ENCODE measurements at places on chromosomes 2 and 18.
A peak's percentile ranks its signal among the peaks of the same experiment; 100 is the strongest.

DNA sequence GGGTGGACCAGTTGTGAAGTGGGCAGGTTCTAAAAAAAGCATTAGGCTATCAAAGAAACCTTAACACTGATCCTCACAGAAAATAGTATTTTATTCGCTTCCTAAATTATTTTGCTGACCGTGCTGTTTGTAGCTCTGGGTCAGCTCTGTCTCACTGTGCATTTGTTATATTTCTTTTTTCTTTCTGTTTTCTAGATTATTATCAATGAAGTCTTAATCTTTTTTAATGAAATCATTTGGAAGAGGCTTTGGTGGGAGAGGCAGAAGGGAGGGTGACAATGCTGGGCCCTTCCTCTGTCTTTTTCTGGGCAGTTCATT lies 213.6 kb downstream of the PTGR3 start:
- DNase-seq, result no peak

GRCh38 chr18:66150650-66151049 lies 399.8 kb downstream of the CDH7 start:
- no peak for DNase-seq

DNA sequence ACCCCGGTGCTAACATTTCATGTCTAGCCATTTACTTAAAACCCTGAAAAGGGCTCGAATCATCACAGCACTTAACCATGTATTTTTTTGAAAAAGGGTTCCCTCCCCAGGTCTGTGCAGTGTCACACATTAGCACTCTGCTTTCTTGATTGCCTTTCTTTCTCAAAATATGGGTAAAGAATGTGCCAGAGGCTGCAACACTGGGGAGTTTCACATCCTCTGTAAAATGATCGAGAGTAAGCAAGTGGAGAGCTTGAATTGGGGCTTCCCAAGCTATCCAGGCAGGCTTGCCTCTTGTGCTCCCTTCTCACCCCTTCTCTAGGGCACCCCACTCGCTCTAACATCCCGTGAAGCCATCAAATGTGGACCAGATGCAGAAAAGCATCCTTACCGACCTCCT lies 177.0 kb upstream of the CCDC68 start:
- DNase-seq, result no peak

DNA sequence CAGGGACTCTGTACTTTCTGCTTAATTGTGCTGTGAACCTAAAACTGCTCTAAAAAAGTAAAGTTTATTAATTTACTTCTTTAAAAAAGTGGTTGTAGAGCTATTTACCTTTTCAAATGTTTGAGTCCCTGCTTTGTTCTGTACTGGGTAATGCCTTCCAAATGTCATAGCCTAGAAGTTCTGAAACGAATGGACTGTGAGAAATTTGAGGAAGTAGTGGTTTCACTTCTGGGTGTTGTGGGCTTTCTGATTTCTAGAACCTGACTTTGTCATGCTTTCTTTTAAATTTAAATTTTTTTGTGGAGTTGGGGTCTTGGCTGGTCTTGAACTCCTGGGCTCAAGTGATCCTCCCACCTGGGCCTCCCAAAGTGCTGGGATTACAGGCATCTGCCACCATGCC lies 44.6 kb downstream of the SMAD4 start:
- DNase-seq, result no peak

GRCh38 chr2:214482728-214483127 lies 71.9 kb downstream of the VWC2L start:
- DNase-seq, result no peak

DNA sequence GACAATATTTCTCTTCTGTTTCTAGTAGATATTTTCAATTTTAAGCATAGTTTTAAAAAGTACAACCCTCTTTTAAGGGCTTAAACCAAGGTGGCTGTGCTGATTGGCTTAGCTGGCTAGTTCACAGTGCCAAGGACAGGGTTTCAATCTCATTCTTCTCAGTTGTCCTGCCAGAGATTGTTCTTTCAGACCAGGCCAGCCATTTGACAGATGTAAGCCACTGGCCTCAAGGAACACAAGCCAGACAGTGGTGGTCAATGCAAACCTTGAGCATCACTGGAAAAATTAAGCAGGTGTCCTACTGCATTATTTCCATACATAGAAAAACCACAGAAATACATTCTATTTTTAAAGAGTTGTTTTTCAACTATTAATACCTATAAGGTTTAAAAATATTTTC lies 5.9 kb downstream of the RNF103 start:
- no peak for DNase-seq

DNA sequence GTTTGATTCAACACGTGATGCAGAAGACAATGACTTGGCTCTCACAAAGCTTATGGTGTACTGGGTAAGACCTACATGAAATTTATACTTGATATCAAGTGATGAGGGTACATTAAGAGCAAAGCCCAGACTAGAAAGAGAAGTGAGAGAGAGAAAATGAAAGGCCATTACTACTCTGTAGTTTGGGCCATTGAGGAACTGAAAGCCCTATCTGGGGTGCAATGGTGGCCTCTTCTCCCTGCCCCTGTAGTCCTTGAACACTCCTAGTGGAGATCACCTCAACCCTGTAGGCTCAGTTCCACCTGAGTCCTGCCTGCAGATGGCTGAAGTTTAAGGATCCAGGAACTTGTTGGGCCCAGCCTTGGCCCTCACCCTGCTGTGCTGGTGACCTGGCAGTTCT lies 569.8 kb upstream of the MEX3C start:
- DNase-seq, result no peak

- DNase-seq, result peak; percentile 98
These were observed at the start of gene NDUFV2 for GRCh38 chr18:9102508-9103375. Gene NDUFV2, plus strand, starts transcription at chr18:9102699. Its CDS starts 45 bp downstream, at chr18:9102744.

DNA sequence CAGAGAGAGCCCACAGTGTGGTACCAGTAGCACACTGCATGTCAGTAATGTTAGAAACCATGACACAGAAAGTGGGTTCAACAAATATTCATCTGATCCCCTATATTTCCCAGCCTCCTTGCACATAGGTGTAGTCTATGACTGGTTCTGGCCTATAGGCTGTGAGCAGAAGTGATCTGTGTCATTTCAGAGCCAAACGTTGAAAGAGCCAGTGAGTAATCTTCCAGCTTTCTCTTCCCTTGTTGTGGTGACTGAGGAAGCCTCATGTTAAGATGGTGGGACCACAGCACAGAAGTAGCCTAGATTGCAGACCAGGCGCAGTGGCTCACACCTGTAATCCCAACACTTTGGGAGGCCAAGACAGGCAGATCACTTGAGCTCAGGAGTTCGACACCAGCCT lies 4.1 kb downstream of the TMEM237 start:
- no peak for DNase-seq

GRCh38 chr2:26177122-26177521 lies 4.2 kb downstream of the GAREM2 start:
- DNase-seq, result no peak

- peak; percentile 28 for DNase-seq
These were observed 959 bp upstream of the TUBA4B start for GRCh38 chr2:219252084-219252483.

GRCh38 chr2:23157812-23158211 lies 227.2 kb upstream of the KLHL29 start:
- DNase-seq, result no peak

- DNase-seq, result no peak
These were observed 218.2 kb upstream of the CELF4 start for GRCh38 chr18:37783771-37784170.

DNA sequence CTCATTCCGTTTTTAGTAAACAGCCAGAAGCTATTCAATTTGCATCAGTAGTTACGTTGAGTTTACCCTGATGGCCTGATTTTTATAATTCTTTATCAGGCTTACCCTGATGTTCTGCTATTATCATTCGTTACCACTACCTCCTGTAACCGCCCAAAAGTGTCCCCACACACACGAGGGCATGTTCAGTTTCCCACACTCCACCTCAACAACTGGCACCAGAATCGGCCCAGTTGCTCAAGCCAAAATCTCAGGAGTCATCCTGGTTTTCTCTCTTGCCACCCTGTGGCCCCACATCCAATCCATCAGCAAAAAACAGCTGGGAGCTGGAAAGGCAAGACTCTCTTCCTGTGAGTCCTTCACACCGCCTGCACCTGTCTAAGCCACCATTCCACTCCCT lies 102.9 kb upstream of the RAB6C start:
- no peak for DNase-seq

DNA sequence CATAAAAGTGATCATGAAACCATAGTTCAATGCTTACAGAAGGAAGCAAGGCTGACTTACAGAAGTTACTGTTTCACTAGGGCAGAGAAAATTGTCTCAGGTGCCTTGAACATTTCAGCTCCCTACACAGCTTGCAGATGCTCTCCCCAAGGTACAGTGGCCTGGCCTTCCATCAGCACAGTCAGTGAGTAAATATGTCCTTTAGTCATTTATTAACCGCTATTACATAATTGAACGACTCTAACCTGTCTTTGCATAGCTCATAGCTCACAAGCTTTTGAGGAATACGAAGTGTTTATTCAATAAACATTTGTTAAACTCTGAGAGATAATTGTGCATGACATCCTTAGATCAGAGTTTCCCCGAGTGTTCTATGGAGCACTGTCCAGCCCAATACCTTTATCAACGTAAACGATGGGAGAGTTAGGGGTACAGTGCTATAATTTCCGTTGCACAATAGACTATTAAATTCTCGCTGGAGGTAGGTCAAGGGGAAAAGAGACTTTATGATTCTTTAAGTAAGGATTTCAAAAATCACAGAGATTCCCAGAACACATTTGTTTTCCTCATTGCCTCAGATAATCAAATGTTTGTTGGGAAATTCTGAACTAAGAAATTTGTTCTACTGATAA lies 677.8 kb downstream of the TSN start:
- DNase-seq, result no peak

DNA sequence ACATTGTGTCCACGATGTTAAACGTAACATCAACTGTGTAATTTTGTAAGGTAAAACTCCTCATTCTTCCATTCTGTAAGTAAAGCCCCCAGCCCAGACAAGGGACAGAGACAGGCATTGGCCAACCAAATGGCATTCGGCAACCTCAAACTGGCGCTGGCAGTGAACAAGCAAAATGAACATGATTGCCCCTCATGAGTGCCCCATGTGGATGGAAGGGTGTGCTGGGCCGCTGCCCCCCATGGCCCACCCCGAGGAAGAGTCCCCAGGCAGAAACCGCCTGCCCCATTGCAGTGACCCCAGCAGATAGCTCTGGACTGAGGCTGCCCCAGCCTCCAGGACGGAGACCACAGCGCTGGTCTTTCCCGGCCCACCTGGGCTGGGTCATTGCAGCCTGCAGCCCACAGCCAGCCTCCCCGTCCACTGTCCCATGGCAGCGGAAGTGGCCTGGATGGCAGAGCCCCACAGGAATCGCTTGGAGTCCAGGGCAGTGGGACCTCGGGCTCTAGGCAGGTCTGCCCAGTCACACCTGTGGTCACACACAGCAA lies 220.2 kb downstream of the HDAC4 start:
- DNase-seq, result no peak

GRCh38 chr2:67471681-67472080 lies 74.5 kb downstream of the ETAA1 start:
- DNase-seq, result no peak

DNA sequence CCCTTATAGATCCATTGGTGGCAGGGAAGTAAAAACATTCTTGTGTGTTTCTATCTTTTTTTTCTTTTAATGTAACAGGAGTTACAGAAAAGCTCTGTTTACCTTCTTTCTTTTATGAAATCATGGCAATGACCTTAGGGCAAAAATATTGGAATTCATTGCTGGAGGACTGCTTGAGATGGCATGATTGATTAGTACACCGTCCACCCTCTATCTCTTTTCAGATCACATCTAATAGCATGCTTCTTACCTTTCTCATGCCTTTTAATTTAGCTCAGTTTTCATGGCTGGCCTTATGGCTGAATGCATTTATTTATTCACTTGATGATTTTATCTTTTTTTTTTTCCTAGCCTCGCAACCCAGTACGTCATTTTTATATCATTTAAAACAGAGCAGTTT lies 177.6 kb upstream of the CDH20 start:
- no peak for DNase-seq

DNA sequence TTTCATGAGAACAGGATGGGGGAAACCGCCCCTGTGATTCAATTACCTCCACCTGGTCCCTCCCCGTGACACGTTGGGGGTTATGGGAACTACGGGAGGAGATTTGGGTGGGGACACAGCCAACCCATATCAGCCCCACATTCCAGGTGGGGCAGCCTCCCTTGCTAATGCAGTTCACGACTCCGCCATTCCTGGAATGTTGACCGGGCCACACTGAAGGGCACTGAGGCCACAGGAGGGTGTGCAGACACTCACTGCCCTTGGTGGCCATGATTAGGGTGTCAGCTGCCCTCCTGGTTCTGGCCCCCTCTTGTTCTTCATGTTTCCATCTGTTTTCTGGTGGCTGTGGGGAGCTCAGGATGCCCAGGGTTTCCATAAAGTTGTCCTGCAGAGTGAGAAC lies 176.3 kb downstream of the TWIST2 start:
- DNase-seq, result no peak

- no peak for DNase-seq
These were observed 9.5 kb downstream of the DGKD start for GRCh38 chr2:233363744-233364235.

GRCh38 chr2:85704800-85705679 lies 10.9 kb downstream of the GNLY start:
- peak; percentile 57 for DNase-seq

- DNase-seq, result no peak
These were observed 3.4 kb upstream of the PLCL1 start for GRCh38 chr2:197801033-197801432.

DNA sequence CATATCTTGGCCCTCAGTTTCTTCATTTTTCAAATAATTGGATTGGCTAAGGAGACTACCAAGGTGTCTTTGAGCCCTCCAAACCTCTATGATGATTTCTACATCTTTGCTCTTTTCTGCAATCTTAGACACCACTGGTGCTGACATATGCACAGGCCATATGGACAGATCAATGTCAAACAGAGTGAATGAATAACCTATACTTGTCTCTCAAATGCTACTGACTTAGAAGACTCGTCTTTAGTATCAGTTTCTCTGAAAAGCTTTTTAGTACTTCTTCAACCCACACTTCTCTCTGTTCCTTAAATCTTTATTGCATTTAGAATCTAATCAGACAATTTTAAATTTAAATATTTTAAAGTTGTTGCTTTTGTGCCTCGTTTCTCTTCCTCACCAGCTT lies 258.2 kb downstream of the LTBP1 start:
- DNase-seq, result no peak

DNA sequence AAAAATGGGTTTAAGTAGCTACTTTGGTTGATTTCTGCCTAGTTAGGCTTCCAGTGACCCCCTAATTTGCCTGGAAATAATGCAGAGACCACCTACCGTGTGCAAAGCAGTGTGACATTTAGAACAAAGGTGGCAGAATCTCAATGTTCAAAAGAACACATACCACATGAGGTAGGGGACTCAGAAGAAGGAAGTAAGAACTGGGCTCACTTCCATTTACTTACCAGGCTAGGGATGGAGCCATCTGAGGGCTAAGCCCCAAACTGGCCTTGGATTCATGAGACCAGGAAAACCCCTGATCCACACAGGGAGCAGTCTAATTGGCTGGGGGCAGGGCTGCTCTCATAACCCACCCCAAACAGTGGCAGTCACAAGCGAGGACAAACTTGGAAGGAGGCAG lies 190.7 kb downstream of the NCKAP5 start:
- no peak for DNase-seq

GRCh38 chr2:218993345-218994315 lies at the start of gene CRYBA2:
Gene CRYBA2, minus strand, starts transcription at chr2:218993422. Its CDS starts 246 bp downstream, at chr2:218993176.
- DNase-seq, result no peak

All from CD4-positive, alpha-beta T cell treated with Interleukin-12 subunit alpha and Interleukin-12 subunit beta, for 1 hour (primary cell).